ENCODE measurements at places on chromosomes 12 and 14.

- no peak for DNase-seq
Measured at GRCh38 chr12:6234906-6235305, 34.7 kb downstream of the CD9 start.

DNA sequence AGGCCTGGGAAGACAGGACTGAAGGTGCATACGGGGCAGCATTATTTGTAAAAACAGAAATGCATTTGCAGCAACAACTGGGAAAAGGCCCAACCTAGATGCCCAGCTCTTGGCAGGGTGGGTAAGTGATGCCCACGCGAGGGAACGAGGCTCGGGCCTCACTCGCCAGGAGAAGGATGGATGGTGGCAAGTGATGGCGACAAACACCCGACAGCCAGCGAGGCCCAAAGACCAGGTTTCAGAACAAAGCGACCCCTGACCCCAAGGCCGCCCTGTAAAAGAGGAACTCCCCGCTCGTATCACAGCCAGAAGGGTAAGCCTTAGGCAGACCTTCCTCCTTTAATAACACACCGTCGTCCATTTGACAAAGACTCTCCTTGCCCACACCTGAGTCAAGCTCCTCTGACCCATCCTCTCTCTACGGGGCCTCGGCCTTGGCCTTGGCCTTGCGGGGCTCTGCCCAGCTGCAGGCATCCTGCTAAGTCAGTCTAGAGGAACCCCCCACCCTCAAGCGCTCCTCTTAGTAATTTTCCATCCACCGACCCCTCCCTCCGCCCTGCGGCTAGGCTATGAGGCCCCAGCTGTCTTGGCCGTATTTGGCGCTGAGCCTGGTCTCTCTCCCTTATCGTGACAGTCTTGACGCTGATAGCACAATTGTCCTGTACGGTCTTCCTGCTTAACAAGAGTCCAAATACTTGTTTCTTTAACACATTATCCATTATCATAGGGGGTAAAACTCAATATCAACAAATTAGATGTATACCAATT lies 80.2 kb downstream of the NCOR2 start:
- no peak for DNase-seq

DNA sequence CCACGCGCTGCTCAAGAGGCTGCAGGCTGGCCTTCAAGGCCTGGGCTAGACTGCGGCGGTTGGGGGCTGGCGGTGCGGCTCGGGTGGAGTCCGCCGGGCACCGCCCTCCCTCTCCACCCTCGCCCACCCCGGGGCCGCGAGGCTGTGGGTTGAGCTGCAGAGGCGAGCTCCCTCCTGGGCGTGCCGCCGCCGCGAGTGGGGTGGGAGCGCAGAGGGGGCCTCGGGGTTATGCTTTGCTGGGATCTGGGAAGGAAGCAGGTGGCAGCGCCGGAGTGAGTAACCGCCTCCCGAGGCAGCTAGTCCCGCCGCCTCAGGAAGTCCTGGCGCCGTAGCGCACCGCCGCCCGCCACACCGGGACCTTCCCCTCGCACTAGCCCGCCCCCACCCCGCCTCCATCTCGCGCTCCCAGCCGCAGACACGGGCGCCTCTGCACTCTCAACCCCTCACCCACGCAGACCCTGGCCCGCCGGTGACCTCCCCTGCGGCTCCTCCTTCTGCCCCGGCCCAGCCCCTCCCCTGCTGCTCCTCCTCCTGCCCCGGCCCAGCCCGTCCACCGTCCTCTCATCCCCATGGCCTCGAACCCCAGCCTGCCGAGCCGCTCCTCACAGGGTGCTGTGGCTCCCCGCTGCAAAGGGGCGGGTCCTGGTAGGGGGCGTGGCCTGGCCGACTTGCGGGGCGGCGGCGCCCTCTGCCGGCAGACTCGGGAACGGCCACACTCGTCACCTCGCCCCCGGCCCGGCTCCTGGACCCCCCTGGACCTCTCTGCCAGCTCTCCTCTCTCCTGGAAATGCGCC lies 16.6 kb downstream of the TAMALIN start:
- peak; percentile 64 for DNase-seq

DNA sequence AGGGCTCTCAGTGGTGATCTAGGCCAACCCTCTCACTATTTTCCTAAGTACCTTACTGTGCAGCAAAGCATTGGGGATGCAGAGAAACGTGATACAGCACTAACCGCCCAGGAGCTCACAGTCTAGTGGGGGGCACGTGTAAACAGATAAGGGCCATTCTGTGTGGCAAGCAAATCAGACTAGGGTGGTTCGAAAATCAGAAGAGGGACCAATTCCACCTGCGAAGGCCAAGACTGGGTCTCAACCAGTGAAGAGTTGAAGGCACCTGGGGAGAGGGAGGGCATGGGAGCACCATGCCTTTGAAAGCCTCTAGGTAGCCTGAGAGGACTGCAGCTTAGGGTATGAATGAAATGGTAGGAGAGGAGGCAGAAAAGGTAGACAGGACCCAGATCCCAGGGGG lies 2.2 kb downstream of the PITPNM2 start:
- no peak for DNase-seq

DNA sequence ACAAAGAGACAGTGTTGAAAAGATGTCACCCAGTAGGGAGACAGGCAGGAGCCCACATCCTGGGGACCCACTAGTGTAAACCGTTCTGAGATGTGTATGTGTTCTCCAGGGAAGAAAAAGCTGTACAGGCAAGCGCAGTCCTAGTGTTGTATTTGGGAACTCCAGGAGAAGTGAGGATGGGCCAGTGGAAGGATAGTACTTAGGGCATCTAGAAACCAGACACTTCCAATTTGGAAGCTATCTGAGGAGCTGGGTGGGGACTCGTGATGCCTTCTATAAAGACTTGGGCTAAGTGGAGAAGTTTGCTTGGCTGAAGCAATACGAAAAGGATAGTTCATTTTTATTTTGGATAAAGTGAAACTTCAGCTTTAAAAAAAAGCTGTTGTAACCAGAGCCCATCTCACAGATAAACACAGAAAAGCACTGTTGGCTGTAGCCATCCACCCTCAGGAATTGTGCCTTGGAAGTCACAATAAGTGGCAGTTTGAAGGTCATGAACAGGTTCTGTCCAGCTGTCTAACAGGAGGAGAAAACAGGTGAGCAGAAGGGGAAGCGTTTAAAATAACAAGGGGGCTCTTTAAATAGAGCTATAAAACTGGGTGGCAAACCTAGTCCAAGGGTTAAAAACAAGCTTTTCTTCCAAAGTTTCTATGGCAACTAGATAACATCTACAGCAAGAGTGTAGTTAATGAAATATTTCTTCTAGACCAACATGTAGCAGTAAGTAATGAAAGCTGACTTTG lies 108.0 kb upstream of the ARHGAP5 start:
- peak; percentile 24 for DNase-seq

- no peak for DNase-seq
Measured at GRCh38 chr12:4164559-4165558, 108.7 kb upstream of the CCND2 start.

GRCh38 chr14:28012629-28013415 lies 753.8 kb upstream of the FOXG1 start:
- DNase-seq, result peak; percentile 1

DNA sequence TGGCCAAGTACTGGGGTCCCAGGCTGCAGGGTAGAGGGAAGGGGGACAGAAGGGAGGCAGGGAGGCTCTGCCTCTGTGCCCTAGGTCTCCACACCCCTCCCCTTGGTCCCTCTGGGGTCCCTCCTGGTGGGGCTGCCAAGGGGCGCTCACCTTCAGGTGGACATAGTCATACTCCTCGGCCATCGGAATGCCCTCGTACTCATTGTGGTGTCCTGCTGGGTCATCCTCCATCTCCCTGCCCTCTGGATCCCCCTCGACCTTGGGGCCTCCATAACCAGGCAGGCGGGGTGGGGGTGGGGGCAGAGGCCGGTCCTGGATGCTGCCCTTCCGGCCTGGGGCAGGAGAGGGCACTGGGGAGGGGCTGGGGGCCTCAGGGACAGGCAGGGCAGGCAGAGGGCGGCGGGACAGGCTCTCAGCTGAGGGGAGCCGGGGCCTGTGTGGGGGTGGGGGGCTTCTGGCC lies 5.8 kb downstream of the EFS start:
- DNase-seq, result no peak

DNA sequence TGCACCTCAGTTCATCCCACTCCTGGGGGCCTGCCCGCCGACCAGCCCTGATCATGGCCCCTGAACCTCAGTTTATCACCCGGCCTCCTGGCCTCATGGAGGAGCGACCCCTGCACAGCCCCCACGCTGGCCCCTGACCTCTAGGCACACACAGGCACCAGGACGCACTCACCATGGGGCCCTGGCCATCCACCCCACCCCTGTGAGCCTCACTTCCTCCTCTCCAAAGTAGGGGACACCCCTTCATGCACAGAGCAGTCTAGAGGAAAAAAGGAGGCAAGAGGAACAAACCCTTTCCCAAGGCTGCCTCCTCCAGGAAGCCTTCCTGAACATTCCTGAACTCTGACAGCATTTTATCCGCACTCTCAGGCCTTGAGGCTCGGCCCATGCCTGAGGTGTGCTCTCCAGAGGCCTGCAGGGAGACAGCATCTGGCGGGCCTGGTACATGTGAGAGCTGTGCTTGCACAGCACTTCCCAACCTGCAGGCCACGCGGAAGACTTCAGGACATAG lies 39.4 kb downstream of the CCNK start:
- no peak for DNase-seq

DNA sequence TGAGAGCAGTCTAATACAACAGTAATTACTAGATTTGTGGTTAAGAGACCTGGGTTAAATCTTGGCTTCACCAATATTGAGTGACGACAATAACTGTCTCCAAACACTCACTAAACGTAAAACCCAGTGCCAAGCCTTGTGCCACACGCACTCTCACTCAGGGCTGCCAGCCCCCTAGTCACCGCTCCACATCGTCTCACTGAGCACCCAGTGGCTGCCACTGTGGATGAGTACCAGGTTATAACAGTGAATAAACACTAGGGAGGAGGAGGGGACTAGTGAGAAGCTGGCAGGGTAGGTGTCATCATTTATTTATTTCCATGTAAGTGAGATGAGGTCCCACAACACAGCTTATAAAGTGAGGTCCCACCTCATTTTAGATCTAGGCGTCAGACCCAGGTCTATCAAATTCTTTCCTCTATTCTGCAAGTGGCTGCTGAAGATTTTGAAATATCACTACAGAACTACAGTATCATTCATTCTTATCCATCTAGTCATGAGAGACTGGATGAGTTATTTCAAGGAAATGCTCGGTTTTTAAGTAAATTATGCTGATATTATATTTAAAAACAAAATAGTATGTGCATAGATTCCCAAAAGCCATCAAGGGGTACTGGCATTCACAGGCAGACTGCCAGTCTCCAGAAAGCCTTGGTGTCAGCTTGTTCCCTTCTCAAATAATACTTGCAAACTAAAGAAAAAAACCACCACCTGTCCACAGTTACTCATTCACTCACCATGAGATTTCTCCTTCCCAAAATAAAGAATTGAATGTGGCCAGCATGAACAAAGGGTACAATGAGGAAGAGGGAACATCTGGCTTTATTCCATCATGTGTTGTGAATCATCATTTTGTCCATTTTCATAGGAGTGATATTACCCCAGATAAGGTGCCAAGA lies 84.0 kb downstream of the PTPN21 start:
- DNase-seq, result no peak

DNA sequence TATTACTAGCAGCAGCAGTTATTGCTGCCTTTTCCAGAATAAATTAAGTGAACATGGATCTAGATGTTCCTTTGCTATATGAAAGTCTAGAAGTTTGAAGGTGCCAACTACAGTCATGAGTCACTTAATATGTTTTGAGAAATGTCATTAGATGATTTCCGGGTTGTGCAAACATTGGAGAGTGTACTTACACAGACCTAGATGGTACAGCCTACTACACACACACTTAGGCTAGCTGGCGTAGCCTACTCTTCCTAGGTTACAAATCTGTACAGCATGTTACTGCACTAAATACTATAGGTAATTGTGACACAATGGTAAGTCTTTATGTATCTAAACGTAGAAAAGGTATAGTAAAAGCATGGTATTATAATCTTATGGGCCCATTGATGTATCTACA lies 368.1 kb downstream of the PDZRN4 start:
- DNase-seq, result no peak

DNA sequence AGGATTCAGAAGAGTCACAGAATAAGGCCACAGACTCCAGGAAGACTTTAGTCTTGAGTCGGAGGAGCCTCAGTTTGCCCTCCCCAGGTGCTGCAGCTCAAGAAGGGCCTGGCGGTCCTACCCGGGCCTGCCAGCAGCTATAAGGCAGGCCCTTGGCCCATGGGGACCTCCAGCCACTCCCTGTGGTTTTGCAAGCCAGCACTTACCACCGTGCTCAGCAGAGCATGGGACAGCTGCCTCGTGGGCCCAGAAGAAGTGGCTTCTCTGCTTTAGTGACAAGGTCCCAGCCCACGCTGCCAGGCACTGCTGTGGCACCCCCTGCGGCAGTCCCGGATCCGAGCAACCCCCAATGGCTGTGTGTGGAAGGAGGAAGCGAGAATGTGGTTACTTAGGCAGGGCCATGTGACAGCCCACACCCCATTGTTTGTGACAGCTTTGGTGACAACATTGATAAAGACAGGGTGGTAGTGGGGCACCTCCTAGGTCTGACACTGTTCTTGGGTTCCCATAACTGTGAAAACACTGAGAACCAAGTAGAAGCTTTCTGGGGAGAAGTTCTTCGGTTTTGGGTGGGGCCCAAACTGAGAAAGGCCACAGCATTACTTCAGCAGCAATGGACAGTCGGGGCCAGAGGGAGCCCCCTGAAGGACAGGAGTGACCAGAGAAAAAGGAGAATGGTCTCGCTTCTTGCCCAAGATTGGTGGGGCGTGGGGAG lies at the start of gene SELPLG:
TSS of gene SELPLG (minus strand) at position 361 of the 715 bp plus-strand sequence. CDS start 9,587 bp downstream, outside the sequence.
- DNase-seq, result peak; percentile 43

GRCh38 chr12:45331552-45331951 lies 115.7 kb downstream of the ANO6 start:
- no peak for DNase-seq

GRCh38 chr12:80353254-80353653 lies 90.8 kb upstream of the PTPRQ start:
- DNase-seq, result no peak

DNA sequence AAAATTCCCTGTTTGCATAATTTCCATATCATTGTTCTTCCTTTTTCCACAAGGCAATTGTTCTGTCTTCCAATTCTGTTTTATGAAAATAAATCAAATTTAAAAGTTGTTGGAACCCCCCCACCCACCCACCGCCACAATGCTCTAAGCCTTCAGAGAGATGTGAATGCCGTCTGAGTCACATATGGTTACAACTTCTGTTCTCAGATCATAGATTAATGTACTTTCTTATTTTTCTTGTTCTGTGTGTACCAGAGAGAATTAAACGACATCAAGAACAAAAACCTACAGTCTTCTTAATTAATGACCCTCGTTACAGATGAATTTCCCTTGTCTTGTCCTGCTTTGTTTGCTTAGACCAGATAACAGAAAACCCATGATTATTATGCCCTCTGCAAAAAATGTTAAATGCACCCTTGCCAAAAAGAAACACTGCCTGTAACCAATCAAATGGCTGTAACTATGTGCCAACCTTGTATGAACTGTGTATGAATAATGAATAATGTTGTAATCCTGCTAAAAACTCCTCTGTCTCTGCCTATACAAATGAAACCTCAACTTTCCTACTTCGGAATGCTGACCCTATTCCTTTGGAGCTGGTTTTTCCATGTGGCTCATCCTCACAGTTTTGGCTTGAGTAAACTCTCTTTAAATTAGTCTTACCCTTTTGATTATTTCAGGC lies 14.0 kb downstream of the OR6S1 start:
- no peak for DNase-seq
